ENCODE measurements at places on chromosomes 4 and X. TPM values are rescaled to one million over a fixed set of nuclear protein-coding genes. Genes with fewer than 3 reads are reported as not detected.

The PAGE4 gene
- total RNA-seq, result not detected

The PTTG2 gene
- not detected for total RNA-seq

The RENBP gene
- not detected for total RNA-seq

The JAKMIP1 gene
- not detected for total RNA-seq

The LUZP4 gene
- not detected for total RNA-seq

The TREX2 gene
- 1.7 TPM for total RNA-seq

The HSFX4 gene
- total RNA-seq, result not detected

The P2RY4 gene
- not detected for total RNA-seq

The GNRHR gene
- not detected for total RNA-seq

The UGT2B10 gene
- total RNA-seq, result not detected

The ZC4H2 gene
- total RNA-seq, result 2.0 TPM

The DCAF8L1 gene
- total RNA-seq, result not detected

The PLCXD1 gene
- total RNA-seq, result 30.7 TPM

The SCRG1 gene
- not detected for total RNA-seq

The SPIN2A gene
- total RNA-seq, result 0.37 TPM

The ANOS1 gene
- 0.15 TPM for total RNA-seq

The NLRP2B gene
- not detected for total RNA-seq

The ARHGAP10 gene
- 15.1 TPM for total RNA-seq

The STATH gene
- total RNA-seq, result not detected

The NUDT10 gene
- total RNA-seq, result 0.51 TPM

The GYPB gene
- not detected for total RNA-seq

The RBM41 gene
- total RNA-seq, result 9.5 TPM

The IL3RA gene
- total RNA-seq, result 0.95 TPM

The GPR50 gene
- not detected for total RNA-seq

The MAP7D2 gene
- 6.3 TPM for total RNA-seq

The GAGE1 gene
- total RNA-seq, result not detected

The PCDH7 gene
- total RNA-seq, result 0.12 TPM

The SULT1B1 gene
- 0.02 TPM for total RNA-seq

The PLAC1 gene
- 1.00 TPM for total RNA-seq

The FAM53A gene
- total RNA-seq, result 1.2 TPM

The RIPPLY1 gene
- not detected for total RNA-seq

The CLDN22 gene
- not detected for total RNA-seq

The NUDT11 gene
- total RNA-seq, result 2.8 TPM

The CTBP1 gene
- 81.2 TPM for total RNA-seq

The MXD4 gene
- total RNA-seq, result 19.3 TPM

The MTMR8 gene
- 2.1 TPM for total RNA-seq

The TRIM2 gene
- 0.91 TPM for total RNA-seq

The ASB9 gene
- 19.7 TPM for total RNA-seq

The BEX2 gene
- total RNA-seq, result 14.1 TPM

The XAGE5 gene
- not detected for total RNA-seq

The KLF3 gene
- total RNA-seq, result 8.2 TPM

The GUCY1A1 gene
- total RNA-seq, result not detected

The SRPX2 gene
- 4.8 TPM for total RNA-seq

The FAM9B gene
- not detected for total RNA-seq

The SCML2 gene
- total RNA-seq, result 6.8 TPM

The TCEAL9 gene
- 103 TPM for total RNA-seq

The DMD gene
- total RNA-seq, result not detected

The MAML3 gene
- 15.0 TPM for total RNA-seq

The TMPRSS11E gene
- not detected for total RNA-seq

The ITIH6 gene
- not detected for total RNA-seq

The DUSP9 gene
- total RNA-seq, result 1.2 TPM

The MAGEB1 gene
- total RNA-seq, result not detected

The REPS2 gene
- 1.2 TPM for total RNA-seq

The CT45A2 gene
- not detected for total RNA-seq

The EXOC1L gene
- not detected for total RNA-seq

The CFAP47 gene
- not detected for total RNA-seq
